Regular cardiac myocyte (primary cell): ENCODE measurements at places on chromosomes 13 and 19. TPM values are rescaled to one million over a fixed set of nuclear protein-coding genes. Genes with fewer than 3 reads are reported as not detected.

BCAM gene
- total RNA-seq, result 5.4 and 8.2 TPM in 2 replicates

C19orf81 gene
- not detected in 2 replicates for total RNA-seq

LIM2 gene
- not detected in 2 replicates for total RNA-seq

FAM216B gene
- not detected in 2 replicates for total RNA-seq

TMEM147 gene
- 83.2 and 98.7 TPM in 2 replicates for total RNA-seq

COL5A3 gene
- total RNA-seq, result 4.0 and 18.6 TPM in 2 replicates

C2CD4C gene
- total RNA-seq, result under 0.01 TPM in 2 replicates

ANKLE1 gene
- total RNA-seq, result 1.9 TPM in 1 of 2 replicates, not detected in the other
